ENCODE measurements at places on chromosomes 3 and 15.

DNA sequence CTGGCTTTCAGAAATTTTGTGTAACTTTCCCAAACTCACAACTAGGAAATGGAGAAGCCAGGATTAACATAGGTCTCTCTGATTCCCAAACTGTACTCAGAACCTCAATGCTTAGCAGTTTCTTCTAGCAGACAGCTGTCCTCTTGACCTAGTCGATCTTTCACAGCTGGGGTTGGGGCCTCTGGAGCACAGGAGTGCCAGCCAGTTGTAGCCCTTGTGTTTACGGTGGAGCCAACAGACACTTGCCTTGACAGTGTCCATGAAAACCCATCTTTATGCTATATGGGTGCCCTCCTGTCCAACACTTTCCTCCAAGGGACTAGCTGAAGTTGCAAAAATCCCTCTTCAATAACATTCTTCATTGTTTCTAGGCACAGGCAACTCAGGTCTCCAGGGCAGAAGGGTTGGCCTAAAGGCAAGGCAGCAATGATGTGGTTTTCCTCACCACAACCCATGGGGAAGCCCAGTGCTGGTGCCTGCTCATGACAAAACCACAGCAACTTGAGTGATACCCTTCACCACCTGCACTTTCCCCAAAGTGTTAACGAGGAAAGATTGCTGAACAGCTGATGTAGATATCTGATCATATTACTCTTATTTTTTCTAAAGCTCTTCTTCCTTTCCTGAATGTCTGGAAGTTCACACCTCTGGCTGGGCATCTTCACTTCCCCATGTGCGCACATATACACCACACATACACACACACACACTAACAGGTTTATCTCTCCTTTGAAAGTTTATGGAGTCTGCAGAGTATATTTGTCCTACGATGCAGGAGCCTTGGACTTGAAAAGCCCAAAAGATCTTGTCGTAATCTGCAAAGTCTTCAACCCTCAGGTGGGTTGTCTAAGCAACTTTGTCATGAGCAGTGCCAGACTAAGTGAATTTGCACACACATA lies 11.0 kb upstream of the KNG1 start:
- no peak for DNase-seq

DNA sequence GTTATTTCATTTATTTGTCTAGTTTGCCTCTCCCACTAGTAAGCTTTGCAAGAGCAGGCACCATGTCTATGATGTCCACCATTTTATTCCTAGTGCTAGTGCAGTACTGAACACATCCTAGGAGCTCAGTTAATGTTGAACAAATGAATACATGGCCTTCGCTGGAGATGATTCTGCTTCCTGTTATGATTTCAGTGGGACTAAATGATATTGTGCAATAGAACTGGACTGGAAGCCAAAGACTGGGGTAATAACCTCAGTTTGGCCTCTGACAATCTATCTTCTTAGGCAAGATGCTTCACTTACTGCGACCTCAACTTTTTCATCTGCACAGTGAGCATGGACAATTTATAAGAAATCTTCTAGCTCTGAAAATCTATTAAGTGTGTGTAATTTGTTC lies 191.3 kb downstream of the ADAMTSL3 start:
- peak; percentile 11 for DNase-seq

- DNase-seq = no peak
These were observed 19.1 kb upstream of the LIMD1 start for GRCh38 chr3:45575386-45575923.

DNA sequence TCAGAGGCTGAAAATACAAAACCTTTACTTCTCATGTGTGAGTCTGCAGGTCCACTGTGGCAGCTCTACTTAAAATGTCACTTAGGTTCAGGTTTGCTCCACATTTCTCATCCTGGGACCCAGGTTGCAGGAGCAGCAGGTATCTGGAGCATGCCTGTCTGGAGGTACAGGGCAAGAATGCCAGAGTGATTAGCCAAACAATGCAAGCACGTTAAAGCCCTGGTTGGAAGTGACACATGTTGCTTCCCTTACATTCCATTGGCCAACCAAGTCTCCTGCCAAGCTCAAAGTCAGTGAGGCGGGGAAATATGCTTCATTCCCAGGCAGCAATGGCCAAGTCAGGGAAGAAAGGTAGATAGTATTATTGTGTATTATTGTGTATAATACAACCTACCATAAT lies 76.8 kb upstream of the ARL6 start:
- no peak for DNase-seq

DNA sequence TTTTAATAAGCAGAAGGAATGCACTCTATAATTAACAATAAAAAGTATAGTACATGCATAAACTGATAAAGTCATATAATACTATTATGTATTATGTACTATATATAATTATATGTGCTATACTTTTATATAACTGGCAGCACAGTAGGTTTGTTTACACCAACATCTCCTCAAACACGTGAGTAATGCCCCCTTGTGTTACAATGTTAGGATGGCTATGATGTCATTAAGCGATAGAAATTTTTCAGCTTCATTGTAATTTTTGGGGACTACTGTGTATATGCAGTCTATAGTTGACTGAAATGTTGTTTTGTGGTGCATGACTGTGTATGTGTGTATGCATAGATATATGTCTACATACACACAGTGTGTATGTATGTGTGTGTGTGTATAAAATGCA lies 100.6 kb downstream of the SLMAP start:
- no peak for DNase-seq

- DNase-seq = no peak
These were observed 158.4 kb upstream of the NAALADL2 start for GRCh38 chr3:174700736-174701135.

GRCh38 chr15:92460023-92460422 lies 66.3 kb downstream of the ST8SIA2 start:
- DNase-seq = no peak

- DNase-seq = no peak
These were observed 68.7 kb upstream of the ACP3 start for GRCh38 chr3:132248490-132248889.

DNA sequence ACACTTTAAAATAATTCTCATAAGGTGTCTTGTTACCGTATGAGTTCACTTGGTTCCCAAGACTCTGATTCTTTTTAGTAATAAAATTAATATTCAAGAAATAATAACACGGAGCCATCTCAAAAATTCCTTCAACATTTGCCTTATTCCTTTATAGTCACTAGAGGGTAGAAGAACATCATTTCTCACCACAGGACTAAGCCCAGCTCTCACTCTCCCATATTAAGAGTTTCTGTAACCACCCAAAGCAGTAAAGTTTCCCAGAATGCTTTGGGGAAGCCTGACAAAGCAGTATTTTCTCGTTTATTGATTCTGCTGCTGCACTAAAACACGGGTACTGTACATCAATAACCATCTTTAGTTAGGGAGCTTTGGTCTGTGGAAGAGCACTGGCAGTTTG lies 114.9 kb downstream of the MCTP2 start:
- no peak for DNase-seq

GRCh38 chr3:118168175-118168574 lies 866.5 kb downstream of the IGSF11 start:
- DNase-seq = no peak

GRCh38 chr3:45166321-45166879 lies 20.2 kb upstream of the CDCP1 start:
- DNase-seq = no peak

DNA sequence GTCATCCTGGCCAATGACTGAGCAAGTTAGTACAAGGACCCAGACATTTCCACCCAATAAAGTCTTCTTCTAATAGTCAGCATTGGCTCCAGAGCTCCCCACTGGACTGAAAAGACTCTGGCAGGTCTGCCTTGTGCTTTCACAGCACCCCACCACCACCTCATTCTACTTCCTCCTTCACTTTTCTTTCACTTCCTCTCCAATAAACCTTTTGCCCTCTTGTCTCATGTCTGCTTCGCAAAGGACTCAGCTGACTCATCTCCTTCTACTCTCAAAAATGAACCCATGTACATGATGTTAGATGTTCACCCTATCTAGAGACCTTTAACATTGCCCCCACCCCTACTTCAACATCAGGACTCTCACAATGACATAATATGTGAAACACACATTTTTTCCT lies 181.0 kb upstream of the PPP2R3A start:
- peak; percentile 11 for DNase-seq

GRCh38 chr15:86942285-86942684 lies 862.6 kb downstream of the AGBL1 start:
- no peak for DNase-seq

All from inflammatory macrophage treated with lipopolysaccharide for 1 hour (primary cell).